ENCODE measurements at places on chromosomes 12 and 14. TPM values are rescaled to one million over a fixed set of nuclear protein-coding genes. Genes with fewer than 3 reads are reported as not detected.

Gene IKZF4
- 1.8 TPM for total RNA-seq

Gene DDN
- total RNA-seq = 0.18 TPM

Gene LRRC9
- not detected for total RNA-seq

Gene ESR2
- total RNA-seq = under 0.01 TPM

Gene PRICKLE1
- 21.3 TPM for total RNA-seq

Gene IL31
- total RNA-seq = not detected

Gene ADAMTS20
- total RNA-seq = not detected

Gene TFCP2
- total RNA-seq = 10.0 TPM

Gene RPAP3
- total RNA-seq = 10.6 TPM

Gene B3GNT4
- total RNA-seq = under 0.01 TPM

Gene IL26
- total RNA-seq = not detected

Gene CLEC2B
- total RNA-seq = 0.56 TPM

Measured in IMR-90 (cell line).